ENCODE measurements at places on chromosomes 6 and 20.

GRCh38 chr20:49517805-49518100 lies 35.3 kb upstream of the KCNB1 start:
- DNase-seq = no peak

GRCh38 chr20:16284385-16285100 lies 288.7 kb downstream of the KIF16B start:
- no peak for DNase-seq

DNA sequence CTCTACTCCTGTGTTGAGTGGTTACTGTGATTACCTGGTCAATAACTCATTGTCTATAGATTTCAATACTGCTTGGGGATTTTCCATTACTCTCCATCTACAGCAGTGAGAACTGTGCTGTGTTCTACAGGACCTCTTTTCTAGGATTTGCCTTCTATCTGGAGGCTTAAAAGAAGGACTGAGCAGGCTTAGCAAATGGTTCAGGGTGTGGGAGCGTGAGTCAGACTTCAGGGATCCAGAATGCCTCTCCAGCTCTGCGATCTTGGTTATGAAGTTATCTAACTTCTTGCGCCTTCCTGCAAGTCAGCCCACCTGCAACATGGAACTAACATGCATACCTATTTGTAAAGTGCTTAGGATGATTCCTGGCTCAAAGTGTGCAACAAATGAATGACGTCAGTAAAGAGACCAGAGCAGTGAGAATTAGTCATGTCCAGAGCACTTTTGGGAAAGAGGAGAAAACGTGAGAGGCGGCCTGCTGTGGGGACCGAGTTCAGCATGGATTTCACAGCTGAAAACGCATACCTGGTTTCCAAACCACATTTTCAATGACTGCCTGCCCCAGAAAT lies 610.1 kb upstream of the CDH4 start:
- no peak for DNase-seq

- no peak for DNase-seq
Measured at GRCh38 chr20:56628873-56629463, at the start of gene TFAP2C. TSS of gene TFAP2C (plus strand) at chr20:56629306. CDS start at chr20:56629545, 239 bp downstream.

DNA sequence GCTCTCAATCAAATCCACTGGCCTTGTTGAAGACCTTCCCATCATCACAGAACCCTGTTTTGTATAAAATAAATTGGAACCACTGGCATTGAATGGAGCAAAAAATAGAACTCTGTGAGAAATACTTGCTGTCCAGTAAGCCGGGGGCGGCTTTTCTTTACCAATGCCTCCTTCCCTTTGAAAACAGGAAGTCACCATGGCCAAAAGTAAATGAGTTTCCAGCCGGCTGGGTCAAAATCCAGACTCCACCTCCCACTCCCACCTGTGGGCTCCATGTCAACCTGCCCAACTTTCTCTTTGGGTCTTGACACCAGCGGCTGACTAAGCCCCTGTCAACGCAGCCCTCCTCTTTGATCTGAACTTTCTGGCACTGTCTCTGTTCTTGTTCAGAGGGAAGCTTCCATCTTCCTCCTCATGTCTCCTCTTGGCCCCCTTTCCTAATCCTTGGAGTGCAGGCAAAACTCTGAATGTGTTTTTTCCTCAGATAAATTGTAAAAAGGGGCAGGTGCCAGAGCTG lies 95.2 kb downstream of the TFAP2C start:
- no peak for DNase-seq

GRCh38 chr20:14948416-14948815 lies 611.0 kb upstream of the FLRT3 start:
- no peak for DNase-seq

- DNase-seq = no peak
Measured at GRCh38 chr20:6709910-6710595, 57.4 kb upstream of the BMP2 start.

GRCh38 chr6:122886481-122886880 lies 97.4 kb downstream of the SMPDL3A start:
- DNase-seq = no peak

- no peak for DNase-seq
Measured at GRCh38 chr20:50977066-50978021, 18.7 kb downstream of the MOCS3 start.

- peak; percentile 43 for DNase-seq
Measured at GRCh38 chr6:7243179-7243981, 69.6 kb downstream of the SSR1 start.

GRCh38 chr20:45969712-45970634 lies 2.0 kb downstream of the ZNF335 start:
- no peak for DNase-seq

GRCh38 chr6:150491811-150492172 lies 107.9 kb upstream of the PLEKHG1 start:
- no peak for DNase-seq

- DNase-seq = no peak
Measured at GRCh38 chr6:40671001-40671693, 84.0 kb upstream of the LRFN2 start.

DNA sequence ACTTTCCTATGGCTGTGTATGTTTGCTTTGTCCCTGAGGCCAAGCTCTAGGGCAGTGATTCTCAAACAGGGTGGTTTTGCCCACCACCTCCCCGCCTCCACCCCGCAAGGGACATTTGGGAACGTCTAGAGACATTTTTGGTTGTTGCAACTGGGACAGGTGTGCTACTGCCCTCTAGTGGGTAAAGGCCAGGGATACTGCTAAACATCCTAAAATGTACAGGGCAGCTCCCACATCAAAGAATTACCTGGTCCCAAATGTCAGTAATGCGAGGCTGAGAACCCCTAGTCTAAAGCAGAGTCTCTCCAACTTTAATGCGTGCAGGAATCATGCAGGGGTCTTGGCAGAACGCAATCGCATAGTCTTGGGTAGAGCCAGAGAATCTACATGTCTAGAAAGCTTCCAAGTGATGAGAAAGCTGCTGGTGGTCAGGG lies 5.1 kb downstream of the KCNS1 start:
- DNase-seq = no peak
